ENCODE measurements at places on chromosomes 6 and 20. TPM values are rescaled to one million over a fixed set of nuclear protein-coding genes. Genes with fewer than 3 reads are reported as not detected.

- DNase-seq, result no peak
These were observed 62.2 kb upstream of the PLN start for GRCh38 chr6:118485601-118486550.

SPATA25 gene
- 0.49 TPM for total RNA-seq

GRCh38 chr6:139766796-139767195 lies 392.3 kb upstream of the CITED2 start:
- DNase-seq, result no peak

DNA sequence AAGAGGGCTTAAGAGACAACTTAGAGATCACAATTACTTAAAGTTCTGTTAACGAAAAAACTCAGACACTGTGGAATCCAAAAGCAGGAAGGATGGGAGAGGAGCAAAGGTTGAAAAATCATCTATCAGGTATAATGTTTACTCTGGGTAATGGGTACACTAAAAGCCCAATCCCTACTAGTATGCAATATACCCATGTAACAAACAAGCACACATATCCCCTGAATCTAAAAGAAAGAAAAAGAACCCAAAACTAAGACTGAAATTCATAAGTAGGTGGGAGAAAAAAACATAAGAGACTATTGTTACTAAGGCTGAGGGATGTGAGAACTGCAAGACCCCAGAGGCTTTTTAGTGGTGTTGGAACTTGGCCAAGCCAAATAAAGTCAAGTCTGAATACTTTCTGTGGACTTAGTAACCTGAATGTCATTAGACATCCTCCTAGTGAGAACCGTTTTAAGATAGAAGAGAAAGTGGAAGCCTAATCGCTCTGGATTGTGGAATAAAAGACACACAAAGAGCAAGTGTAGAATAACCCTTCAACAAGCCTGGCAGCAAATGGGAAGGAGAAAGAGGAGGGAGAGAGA lies 189.4 kb upstream of the RNF217 start:
- no peak for DNase-seq

GRCh38 chr6:167669870-167670802 lies 156.6 kb upstream of the AFDN start:
- DNase-seq, result no peak

DNA sequence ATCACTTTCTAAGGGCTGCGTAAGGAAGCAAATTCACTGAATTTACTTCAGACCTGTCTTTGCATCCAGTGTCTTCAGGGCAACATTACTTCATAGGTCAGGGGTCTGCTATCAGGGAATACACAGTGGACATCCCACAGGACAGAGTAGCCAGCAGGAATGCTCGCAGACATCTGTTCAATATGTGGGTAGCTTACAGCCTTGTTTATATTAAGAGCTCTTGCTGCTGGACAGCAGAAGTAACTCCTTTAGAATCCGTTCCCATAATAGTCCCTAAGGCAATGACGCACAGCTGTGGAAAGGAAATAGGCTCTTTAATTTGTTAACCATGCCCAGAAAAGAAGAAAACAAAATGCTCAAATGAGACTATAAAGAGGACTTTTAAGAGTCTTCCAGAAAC lies 198.7 kb downstream of the MOXD1 start:
- no peak for DNase-seq

C4B gene
- total RNA-seq, result 3.0 TPM

DNA sequence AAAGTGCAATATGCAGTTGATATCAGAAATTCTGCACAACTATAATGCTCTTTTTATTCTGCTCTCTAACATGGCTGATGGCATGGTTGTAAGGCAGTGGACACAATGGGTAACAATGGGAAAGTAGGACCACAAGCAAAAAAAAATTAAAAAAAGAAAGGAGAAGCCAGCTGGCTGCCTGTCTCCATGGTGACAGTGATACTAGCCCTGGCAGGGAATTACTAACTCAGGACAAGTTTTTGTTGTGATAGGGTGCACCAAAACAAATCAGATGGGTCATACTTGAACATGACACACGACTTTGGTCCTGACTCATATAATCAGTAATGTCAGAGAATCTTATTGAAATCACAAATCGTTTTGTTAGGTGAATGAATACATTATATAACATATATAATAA lies 169.4 kb downstream of the TRDN start:
- no peak for DNase-seq

DNA sequence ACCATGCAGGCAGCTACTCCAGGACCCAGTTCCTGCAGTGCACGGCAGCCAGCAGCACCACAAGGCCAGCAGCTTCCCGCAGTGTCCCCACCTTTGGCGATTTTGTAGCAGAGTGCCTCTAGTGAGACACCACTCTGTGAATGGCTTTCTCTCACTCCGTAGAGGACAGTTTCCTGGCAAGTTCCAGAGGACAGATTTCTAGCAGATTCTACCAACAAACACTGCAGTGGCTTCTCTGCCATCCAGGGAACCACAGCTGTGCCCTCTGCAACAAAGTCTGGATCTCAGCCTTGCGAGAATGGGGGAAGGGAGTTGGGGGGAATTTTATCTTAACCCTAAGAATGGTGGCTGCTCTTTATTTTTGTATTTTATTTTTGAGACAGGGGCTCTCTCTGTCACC lies 28.7 kb downstream of the SNHG17 start:
- no peak for DNase-seq

DNA sequence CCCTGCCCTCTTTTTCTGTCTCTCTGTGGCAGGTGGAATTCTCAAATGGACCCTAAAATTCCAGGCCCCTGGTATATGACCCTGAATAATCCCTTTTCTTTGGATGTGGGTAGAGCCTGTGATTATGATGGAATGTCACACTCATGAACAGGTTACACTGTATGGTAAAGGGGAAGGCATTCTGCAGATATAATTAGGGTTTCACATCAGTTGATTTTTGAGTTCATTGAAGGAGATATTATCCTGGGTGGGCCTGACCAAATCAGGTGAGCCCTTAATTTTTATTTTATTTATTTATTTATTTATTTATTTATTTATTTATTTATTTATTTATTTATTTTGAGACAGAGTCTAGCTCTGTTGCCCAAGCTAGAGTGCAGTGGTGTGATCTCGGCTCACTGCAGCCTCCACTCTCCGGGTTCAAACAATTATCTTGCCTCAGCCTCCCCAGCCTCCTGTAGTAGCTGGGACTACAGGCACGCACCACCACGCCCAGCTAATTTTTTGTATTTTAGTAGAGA lies 13.7 kb upstream of the STMND1 start:
- DNase-seq, result no peak

DNA sequence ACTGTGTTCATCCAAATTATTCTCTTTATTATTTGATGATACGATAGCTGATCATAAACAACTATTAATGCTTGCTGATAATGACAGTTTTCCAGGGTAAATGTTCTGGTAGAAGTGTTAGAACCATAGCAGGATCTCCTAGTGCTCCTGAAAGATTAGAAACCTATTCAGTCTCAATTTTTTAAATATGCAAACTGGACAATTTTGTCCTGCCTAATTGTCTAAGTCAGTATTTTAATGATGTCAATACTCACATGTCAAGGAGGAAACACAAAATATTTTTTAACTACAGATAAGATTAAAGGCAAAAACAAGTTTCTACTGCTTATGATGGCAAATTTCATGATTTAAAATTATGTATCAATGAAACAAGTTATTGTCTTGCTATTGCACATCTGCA lies 233.9 kb downstream of the RFPL4B start:
- no peak for DNase-seq

DNA sequence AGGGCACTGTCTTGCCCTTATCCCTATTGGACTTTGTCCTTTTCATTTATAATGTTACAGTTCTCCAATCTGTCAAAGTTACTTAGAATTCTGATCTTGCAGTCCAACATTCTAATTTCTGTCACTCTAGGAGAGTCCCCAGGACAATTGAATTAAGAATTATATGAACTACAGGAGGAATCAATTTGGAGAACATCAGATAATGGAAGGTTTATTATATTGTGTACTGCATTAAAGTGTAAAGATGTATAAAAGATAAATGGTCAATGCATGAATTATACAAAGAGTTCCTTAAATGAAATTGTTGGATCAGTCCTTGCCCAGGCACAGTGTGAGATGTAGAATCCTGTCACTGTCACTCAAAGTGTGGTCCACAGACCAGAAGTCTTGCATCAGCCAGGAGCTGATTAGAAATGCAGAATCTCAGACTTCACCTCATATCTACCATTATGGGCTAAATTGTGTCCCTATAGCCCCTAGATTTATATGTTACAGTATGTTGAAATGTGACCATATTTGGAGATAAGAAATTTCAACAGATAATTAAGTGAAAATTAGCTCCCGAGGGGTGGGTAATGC lies 145.5 kb downstream of the BTBD3 start:
- no peak for DNase-seq

DNA sequence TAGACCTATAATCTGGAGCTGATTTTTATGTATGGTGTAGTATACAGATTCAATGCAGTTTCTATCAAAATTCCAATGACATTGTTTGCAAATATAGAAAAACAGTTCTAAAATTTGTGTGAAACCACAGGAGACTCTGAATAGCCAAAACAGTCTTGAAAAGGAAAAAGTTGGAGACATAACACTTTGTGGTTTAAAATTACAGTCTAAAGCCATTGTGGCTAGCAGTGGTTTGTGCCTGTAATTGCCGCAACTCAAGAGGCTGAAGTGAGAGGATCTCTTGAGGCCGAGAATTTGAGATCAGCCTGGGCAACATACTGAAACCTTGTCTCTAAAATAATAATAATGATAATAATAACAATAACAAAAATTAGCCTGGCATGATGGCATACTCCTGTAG lies 213.7 kb downstream of the CDKAL1 start:
- no peak for DNase-seq

- DNase-seq, result no peak
These were observed 115.3 kb upstream of the ID4 start for GRCh38 chr6:19721766-19722377.

- no peak for DNase-seq
These were observed 147.9 kb upstream of the STMND1 start for GRCh38 chr6:16953905-16954304.

DNA sequence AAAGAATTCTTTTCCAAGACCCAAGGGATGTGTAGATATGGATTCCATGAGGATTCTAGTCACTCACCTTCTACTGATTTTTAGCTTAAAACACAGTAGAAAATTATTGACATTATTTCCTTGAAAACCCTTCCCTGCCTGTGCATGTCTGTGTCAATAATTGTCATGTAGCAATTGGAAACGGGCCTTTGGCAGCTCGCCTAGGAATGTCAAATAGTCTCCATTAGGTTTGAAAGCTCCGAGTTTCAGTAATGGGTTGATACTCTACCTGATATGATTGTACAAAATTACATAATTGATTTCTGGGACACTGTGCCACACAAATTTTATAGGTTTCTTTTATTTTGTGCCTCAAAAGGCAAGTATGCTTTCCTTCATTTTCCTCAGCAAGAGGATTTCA lies 515.2 kb upstream of the ARID1B start:
- no peak for DNase-seq

- DNase-seq, result no peak
These were observed 14.7 kb downstream of the STK35 start for GRCh38 chr20:2116170-2116940.

GRCh38 chr20:35326021-35326739 lies 34.0 kb upstream of the FAM83C start:
- DNase-seq, result no peak

GRCh38 chr6:109720311-109720710 lies 29.2 kb downstream of the FIG4 start:
- DNase-seq, result no peak

NOTCH4 gene
- total RNA-seq, result 0.53 TPM

DNA sequence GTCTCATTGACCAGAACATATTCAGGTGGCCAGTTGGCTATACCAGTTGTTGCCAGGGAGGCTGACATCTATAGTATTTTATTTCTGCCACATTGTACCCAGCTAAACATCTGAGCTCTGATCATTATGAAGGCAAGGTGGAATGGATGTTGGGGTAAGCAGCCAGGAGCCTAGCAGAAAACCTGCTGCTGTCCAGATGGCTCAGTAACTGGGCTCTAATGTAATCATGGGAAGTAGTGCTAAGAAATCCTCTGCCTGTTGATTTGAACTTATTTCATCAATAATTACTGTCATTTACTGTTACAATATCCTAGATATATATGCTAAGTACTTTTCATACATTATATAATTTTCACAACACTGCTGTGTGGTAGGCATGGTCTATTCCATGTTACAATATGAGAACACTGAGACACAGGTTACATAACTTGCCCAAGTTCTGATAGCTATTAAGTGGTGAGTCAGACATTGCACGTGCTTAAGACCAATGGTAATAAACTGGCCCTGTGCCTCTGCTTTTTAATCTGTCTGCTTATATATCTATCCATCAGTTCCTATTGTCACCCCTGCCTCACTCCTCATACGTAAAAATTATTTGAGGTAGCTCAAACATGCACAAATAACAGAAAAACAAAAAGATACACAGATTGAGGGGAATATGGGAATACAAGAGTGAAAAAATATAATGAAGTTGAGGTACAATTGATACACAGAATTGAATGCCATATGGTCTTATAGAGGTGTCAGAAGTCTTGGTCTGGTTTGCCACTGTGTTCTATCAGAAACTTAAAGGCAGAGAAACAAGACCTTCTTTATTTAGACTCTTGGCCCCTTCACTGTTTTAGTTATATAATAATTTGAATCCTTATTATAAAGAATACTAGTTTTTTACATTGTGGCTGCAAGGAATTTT lies 25.2 kb downstream of the TBPL1 start:
- DNase-seq, result no peak

MAFB gene
- 3.7 TPM for total RNA-seq
